ENCODE measurements at places on chromosomes 2 and 18.

GRCh38 chr2:12127638-12128037 is 381.2 kb downstream of the LPIN1 start:
- H3K4me1 ChIP-seq: peaks cover 12% of the 10 kb centered on the region
- H3K27ac ChIP-seq: peak overlapping the region; percentile 67
- no peak for DNase-seq
- H3K36me3 ChIP-seq: no peaks in the 10 kb centered on the region
- H3K4me3 ChIP-seq: no peak overlapping the region

DNA sequence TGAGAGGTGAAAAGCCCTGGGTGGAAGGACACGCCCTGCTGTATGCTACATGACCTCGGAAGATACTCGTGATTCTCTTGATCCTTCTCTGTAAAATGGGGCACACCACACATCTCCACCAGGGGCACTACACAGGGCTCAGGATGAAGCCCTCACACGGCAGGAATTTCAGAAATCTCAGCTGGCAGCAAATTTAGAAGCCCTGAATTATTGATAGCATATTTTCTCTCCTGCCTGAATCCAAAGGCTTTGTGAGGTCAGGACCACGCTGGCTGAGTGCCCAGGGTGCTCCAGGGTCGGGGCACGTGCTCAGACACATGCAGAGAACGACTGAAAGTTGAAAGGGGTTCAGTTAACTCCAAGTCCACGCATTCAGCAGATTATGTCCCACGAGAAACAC is 42.1 kb upstream of the GALR1 start:
- peak overlapping the region; percentile 61 for H3K27ac ChIP-seq
- H3K36me3 ChIP-seq: no peaks in the 10 kb centered on the region
- H3K4me1 ChIP-seq: peaks cover 24% of the 10 kb centered on the region
- no peak for DNase-seq

DNA sequence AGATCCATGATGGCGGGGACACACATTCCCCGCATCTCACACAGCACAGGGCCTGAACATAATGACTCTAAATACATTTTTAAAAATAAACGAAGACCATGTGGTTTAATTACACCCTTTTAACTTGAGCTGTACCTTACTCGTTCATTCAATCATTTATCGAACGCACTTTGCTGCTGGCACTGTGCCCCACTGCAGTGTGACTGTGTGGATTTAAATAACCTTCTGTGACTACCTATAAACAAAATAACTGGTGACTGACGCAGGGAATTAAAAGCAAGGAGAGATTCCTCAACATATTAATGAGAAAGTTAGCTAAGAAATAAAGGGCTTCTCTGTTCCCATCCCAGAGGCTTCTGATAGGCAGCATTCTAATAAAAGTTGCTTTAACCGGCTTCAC is 10.9 kb upstream of the FZD7 start:
- no peak for DNase-seq
- H3K4me3 ChIP-seq: no peak overlapping the region
- H3K27ac ChIP-seq: no peak overlapping the region
- H3K36me3 ChIP-seq: no peaks in the 10 kb centered on the region
- H3K27me3 ChIP-seq: peaks cover 52% of the 10 kb centered on the region
- no peaks in the 10 kb centered on the region for H3K4me1 ChIP-seq

DNA sequence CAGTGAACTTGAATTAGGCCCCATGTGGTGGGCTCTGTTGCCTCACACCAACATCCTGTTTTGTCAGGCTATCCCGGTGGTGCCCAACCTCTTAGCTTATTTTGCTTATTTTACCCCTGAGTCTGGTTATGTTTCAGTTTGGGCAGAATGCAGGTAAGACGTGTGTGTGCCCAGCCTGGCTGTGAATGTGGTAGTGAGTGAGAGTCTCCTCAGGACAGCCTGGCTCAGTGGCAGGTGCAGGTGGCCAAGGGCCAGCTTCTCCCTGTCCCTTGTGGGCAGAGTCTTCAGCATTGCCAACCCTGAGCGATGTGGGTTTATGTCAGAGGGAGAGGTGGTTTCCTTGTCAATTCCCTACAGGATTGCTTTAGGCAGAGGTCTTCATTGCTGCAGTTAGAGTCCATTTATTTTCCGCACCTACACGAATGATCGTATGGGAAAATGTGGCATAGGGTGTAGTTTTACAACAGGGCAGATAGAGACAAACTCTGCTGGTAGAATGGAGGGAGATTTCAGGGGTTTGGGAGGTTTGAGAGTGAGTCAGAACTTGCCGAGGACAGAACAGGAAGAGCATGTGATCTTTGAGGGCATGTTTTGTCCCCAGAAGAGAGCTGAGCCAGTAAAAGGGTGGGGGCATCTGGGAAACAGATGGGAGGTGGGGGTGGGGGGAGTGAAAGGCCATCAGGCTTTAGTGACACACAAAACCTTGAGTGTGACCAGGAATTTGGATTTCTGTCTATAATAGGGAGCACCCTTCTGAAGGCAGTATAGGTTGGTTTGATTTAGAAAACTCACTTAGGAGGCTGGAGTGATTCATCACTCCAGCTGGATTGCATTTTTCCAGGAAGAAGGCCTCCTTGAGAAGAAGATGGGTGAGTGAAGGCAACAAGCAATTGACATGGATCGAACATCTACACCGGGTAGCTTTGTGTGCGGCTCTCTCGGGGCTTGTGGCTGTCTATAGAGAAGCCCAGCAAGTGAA is 156.2 kb upstream of the CELF4 start:
- no peak for DNase-seq
- no peaks in the 10 kb centered on the region for H3K4me1 ChIP-seq
- H3K27ac ChIP-seq: no peak overlapping the region
- H3K36me3 ChIP-seq: no peaks in the 10 kb centered on the region

DNA sequence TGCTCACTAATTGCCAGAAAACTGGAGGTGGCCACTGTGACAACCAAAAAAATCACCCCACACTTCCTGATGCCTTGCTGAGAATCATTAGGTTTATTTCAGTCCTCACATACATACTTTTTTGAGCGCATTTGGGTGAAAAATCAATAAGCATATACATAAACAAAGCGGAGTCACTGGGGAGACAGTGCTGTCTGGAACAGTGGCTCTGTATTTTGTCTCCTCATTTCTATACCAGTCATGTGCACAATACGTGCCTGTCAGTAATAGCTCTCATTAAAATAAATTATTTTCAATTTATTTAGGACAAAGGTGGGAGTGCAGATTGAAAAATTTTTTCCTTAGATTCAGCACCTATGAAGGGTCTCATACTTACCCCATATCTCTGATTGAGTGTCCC is 48.2 kb downstream of the CXCR4 start:
- H3K36me3 ChIP-seq: peaks cover 2% of the 10 kb centered on the region
- H3K4me3 ChIP-seq: no peak overlapping the region
- peaks cover 24% of the 10 kb centered on the region for H3K4me1 ChIP-seq
- DNase-seq: no peak

- H3K4me1 ChIP-seq: peaks cover 15% of the 10 kb centered on the region
- H3K27me3 ChIP-seq: no peaks in the 10 kb centered on the region
- DNase-seq: peak; percentile 11
- no peak overlapping the region for H3K4me3 ChIP-seq
- no peaks in the 10 kb centered on the region for H3K36me3 ChIP-seq
These were observed 35.3 kb downstream of the GALNT1 start for GRCh38 chr18:35616664-35617423.

GRCh38 chr2:43018179-43019024 is 208.0 kb downstream of the ZFP36L2 start:
- H3K27me3 ChIP-seq: peaks cover 15% of the 10 kb centered on the region
- peaks cover 8% of the 10 kb centered on the region for H3K36me3 ChIP-seq
- no peak overlapping the region for H3K4me3 ChIP-seq
- H3K27ac ChIP-seq: no peak overlapping the region

DNA sequence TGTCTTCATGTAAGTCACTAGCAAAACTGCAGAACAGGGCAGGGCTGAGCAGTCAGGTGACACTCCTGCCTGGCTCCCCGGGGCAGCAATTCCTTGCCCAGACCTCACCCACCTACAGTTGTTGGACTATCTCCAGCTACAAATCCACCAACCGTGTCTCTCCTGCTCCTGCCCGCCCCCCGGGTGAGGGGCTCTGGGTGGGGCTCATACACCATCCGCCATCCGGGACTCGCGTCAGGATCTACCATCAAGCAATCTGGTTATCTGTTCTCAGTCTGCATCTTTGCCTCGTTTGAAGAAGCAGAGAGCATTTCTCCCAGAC is 13.5 kb upstream of the GLI2 start:
- DNase-seq: no peak
- no peaks in the 10 kb centered on the region for H3K4me1 ChIP-seq
- no peak overlapping the region for H3K4me3 ChIP-seq
- no peak overlapping the region for H3K27ac ChIP-seq
- H3K27me3 ChIP-seq: peaks cover 18% of the 10 kb centered on the region

GRCh38 chr2:107553539-107553938 is 273.2 kb upstream of the RGPD4 start:
- no peak for DNase-seq
- H3K4me3 ChIP-seq: no peak overlapping the region
- H3K27me3 ChIP-seq: no peaks in the 10 kb centered on the region

DNA sequence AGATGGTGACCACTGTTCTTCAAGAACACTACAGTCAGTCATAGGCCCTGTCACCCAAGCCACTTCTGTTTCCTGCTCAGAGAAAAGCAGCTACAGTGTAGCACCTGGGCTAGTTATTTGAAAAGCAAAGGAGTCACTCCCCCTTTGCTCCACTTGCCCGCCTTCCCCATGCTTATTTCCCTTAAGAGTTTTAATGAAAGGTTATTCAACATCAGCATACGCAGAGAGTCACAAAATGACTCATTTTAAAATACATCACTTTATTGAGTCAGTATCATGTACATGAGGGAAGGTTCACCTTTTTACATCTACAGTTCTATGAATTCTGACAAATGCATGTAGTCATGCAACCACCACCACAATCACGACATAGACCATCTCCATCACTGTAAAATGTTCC is 71.3 kb downstream of the TNFRSF11A start:
- H3K4me3 ChIP-seq: no peak overlapping the region
- DNase-seq: no peak
- no peaks in the 10 kb centered on the region for H3K36me3 ChIP-seq
- peaks cover 40% of the 10 kb centered on the region for H3K27me3 ChIP-seq
- H3K4me1 ChIP-seq: peaks cover 2% of the 10 kb centered on the region

DNA sequence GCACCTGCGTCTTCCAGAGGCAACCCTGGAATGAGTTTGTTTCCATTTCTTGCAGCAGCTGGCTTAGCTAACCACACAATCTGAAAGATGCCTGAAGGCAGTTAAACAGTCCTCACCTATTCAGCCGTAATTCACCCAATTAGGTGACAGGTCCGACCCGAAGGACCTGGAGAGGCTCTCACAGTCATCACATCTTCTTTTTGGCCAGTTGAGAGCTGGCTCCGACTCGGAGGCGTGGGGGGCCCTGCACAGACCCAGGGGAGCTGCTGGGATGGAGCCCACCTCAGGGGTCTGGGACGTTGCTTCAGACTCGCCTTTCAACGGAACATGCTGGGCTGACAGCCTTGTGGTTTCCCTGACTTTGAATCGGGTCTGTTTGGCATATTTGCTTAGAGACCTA is 187.3 kb downstream of the RTP5 start:
- H3K36me3 ChIP-seq: no peaks in the 10 kb centered on the region
- no peak for DNase-seq
- peaks cover 2% of the 10 kb centered on the region for H3K4me1 ChIP-seq
- peaks cover 58% of the 10 kb centered on the region for H3K27me3 ChIP-seq
- no peak overlapping the region for H3K4me3 ChIP-seq

GRCh38 chr2:40346535-40347354 is 105.1 kb downstream of the SLC8A1 start:
- H3K36me3 ChIP-seq: no peaks in the 10 kb centered on the region
- no peak for DNase-seq
- H3K27ac ChIP-seq: no peak overlapping the region
- no peak overlapping the region for H3K4me3 ChIP-seq

GRCh38 chr2:128309280-128310093 is 9.2 kb downstream of the HS6ST1 start:
- no peaks in the 10 kb centered on the region for H3K27me3 ChIP-seq
- peak; percentile 4 for DNase-seq
- no peak overlapping the region for H3K4me3 ChIP-seq
- H3K36me3 ChIP-seq: no peaks in the 10 kb centered on the region
- no peak overlapping the region for H3K27ac ChIP-seq
- H3K4me1 ChIP-seq: peaks cover 23% of the 10 kb centered on the region

GRCh38 chr2:156437931-156438410 is 1.8 kb downstream of the GPD2 start:
- H3K4me1 ChIP-seq: peaks cover 22% of the 10 kb centered on the region
- DNase-seq: no peak
- peak overlapping the region; percentile 50 for H3K4me3 ChIP-seq
- H3K27ac ChIP-seq: peak overlapping the region; percentile 93
- peaks cover 2% of the 10 kb centered on the region for H3K36me3 ChIP-seq
- H3K27me3 ChIP-seq: no peaks in the 10 kb centered on the region

DNA sequence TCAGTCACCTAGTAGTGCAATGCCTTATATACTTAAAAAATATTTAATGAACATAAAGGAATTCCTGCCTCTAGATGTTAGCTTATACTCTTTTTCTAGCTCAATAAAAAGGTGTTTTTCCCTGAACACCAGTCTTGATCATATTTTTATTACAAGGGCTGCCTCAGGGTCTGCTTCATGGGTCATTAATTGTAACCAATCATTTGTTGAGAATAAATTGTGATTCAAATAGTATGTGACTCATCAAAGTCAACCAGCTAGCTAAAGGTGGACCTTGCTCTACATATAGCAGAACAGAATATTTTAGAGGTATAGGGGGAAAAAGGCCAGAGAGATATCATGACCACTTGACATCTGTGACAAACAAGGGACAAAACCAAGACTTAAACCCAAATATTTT is 114.0 kb downstream of the PIK3C3 start:
- no peak overlapping the region for H3K4me3 ChIP-seq
- H3K4me1 ChIP-seq: peaks cover 14% of the 10 kb centered on the region
- DNase-seq: no peak
- no peaks in the 10 kb centered on the region for H3K27me3 ChIP-seq

GRCh38 chr2:196399096-196399495 is 227.7 kb upstream of the STK17B start:
- DNase-seq: no peak
- no peaks in the 10 kb centered on the region for H3K4me1 ChIP-seq
- no peak overlapping the region for H3K27ac ChIP-seq
- no peaks in the 10 kb centered on the region for H3K36me3 ChIP-seq
- H3K27me3 ChIP-seq: no peaks in the 10 kb centered on the region
- no peak overlapping the region for H3K4me3 ChIP-seq

GRCh38 chr2:179985163-179985820 is 21.8 kb downstream of the CWC22 start:
- no peak overlapping the region for H3K27ac ChIP-seq
- DNase-seq: no peak
- H3K27me3 ChIP-seq: no peaks in the 10 kb centered on the region
- no peak overlapping the region for H3K4me3 ChIP-seq
- H3K36me3 ChIP-seq: peaks cover 20% of the 10 kb centered on the region

DNA sequence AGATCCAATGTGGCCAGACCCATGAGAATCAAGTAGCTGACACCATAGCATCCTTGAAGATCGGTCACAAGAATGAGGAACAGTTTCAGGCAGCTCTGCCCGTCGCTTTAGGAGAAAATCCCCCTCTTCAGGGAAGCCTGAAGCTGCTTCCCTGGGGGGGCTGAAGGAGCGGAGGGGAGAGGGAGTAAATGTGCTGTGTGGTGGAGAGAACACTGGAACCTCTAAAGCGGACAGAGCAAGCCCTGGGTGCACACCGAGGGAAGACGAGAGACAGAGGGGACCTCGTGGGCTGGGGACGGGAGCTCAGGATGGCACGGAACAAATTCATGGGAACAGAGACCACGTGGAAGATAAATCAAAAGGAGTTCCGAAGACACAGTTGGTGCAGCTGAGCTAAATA is 154.3 kb downstream of the NDUFA10 start:
- peaks cover 7% of the 10 kb centered on the region for H3K4me1 ChIP-seq
- H3K27ac ChIP-seq: no peak overlapping the region
- DNase-seq: no peak

Data from T-helper 17 cell (primary cell).